ENCODE measurements at places on chromosomes 11 and 22.

- DNase-seq = no peak
These were observed 615.6 kb downstream of the TBC1D22A start for GRCh38 chr22:47377926-47378560.

GRCh38 chr11:96203567-96204365 lies 139.2 kb downstream of the MAML2 start:
- no peak for DNase-seq

- no peak for DNase-seq
These were observed 74.3 kb downstream of the ACER3 start for GRCh38 chr11:76935042-76935441.

- no peak for DNase-seq
These were observed 1359.3 kb downstream of the LRRC4C start for GRCh38 chr11:40100162-40100553.

DNA sequence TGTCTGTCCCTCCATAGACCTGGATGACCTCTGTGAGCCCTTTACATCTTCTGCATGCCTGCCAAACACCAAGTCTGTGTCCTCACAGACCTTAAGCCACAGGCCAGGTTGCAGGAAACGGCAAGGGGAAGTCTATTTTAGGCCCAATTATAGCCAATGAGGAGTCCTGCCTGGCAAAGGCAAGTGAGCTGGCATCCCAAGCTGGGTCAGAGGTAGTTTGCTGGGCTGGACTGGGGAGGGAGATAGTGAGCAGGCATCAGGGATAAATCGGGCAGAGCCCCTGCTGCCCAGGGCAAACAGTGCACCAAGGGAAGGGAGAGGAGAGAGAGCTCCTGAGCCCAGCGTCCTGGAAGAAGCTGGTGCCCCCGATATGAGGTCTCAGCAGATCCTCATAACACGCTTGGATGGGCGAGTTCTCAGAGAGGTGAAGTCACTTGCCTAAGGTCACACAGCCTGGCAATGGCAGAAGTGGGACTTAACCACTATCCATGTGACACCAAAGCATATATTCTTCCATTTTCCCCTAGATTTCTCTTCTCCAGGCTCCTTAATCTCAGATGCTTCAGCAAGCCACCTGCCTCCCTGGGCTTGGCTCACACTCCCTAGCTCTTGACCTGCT lies 3.7 kb upstream of the RELT start:
- no peak for DNase-seq

GRCh38 chr11:78208257-78209165 lies 19.8 kb downstream of the USP35 start:
- no peak for DNase-seq

DNA sequence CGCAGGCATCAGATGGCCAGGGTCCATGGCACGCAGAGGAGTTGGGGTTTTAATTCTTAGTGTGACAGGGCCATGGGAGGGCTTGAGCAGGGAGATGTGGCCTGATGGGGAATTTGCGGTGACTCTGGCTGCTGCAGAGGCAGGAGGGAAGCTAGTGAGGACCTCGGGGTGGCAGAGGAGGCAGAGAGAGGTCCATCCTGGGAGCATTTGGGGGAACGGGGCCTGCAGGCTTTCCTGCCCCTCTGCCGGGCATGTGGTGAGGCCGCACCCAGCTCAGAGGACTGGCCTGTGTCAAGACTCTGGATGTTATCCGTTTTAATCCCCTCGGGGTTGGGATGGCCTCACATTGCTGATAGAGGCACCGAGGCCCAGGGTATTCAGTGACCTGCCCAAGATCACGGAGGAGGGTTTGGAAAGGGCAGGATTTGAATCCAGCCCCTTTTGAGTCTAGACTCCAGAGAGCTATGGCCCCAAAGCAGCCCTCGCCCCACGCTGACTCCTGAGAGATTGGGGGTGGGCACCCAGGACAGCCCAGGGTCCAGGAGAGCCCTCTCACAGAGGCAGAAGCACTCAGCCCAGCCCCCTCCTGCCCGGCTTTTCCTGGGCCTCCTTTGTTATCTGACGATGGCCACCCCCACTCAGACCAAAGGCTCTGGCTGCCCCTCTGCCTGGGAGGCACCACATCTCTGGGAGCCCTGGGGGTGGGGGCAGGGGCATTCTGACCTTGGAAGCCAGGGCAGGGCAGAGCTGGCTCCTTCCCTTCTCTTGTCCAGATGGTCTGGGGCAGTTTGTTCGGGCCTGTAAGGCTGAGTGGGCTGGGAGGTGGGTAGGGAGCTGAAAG lies 13.9 kb downstream of the MGAT3 start:
- no peak for DNase-seq

DNA sequence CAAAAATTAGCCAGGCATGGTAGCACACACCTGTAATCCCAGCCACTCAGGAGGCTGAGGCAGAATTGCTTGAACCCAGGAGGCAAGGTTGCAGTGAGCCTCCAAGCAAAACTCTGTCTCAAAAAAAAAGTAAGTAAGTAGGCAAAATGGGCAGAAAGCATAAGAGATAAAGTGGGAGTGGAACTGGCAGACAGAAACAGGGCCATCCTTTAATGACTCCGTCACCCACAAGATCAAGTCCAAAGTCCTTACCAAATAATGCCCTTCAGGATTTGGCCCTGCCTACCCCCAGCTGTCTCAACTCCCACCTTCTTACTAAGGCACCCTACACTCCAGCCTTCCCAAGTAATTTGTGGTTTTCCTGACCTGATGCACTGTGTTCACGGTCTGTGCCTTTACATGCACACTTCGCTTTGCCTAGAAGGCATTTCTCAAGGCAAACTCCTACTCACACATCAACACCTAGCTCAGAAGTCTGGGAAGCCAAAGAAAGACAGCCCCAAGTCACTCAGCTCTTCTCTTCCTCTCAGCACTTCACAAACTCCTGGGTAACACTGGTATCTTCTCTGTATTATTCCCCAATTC lies 6.1 kb downstream of the MAPK1 start:
- DNase-seq = no peak

GRCh38 chr22:38213990-38214301 lies 12.2 kb downstream of the MAFF start:
- no peak for DNase-seq

GRCh38 chr11:74466916-74467885 lies at the start of gene KCNE3:
TSS of gene KCNE3 (minus strand) at chr11:74467549. CDS start at chr11:74457563, 9,986 bp downstream.
- no peak for DNase-seq

GRCh38 chr22:46112405-46112804 lies 37.9 kb upstream of the PPARA start:
- no peak for DNase-seq

GRCh38 chr11:61567286-61568061 lies 13.4 kb downstream of the SYT7 start:
- peak; percentile 56 for DNase-seq

- DNase-seq = no peak
These were observed 53.8 kb upstream of the PRSS23 start for GRCh38 chr11:86746514-86746913.

- peak; percentile 41 for DNase-seq
These were observed 16.7 kb downstream of the BCL9L start for GRCh38 chr11:118908901-118909618.

DNA sequence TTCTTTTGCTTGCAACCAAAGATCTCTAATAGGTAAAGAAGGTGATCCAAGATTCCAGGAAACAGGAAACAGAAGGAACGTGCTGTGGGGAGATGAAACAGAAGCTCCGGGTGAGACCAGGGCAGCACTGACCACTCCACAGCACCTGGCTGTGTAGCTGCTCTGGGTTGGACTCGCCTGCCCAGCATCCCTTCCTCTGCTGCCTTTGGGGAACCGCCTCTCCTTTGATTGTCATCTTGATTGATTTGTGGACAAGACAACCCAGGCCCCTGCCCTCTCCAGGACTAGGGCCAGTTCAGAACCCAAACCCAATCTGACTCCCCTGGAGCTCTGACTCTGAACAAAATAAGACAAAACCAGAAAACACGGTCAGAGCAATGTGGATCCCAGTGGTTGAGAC lies 14.7 kb upstream of the APOBEC3A start:
- DNase-seq = no peak

- no peak for DNase-seq
These were observed 19.7 kb upstream of the EFCAB6 start for GRCh38 chr22:43831561-43832392.

- no peak for DNase-seq
These were observed 55.8 kb upstream of the PRODH start for GRCh38 chr22:18991821-18992442.

- no peak for DNase-seq
These were observed 2.4 kb upstream of the LRP4 start for GRCh38 chr11:46920755-46921154.

- DNase-seq = no peak
These were observed 5.5 kb upstream of the IFITM10 start for GRCh38 chr11:1755692-1756561.

- no peak for DNase-seq
These were observed 32.9 kb downstream of the RBFOX2 start for GRCh38 chr22:35995772-35996171.

GRCh38 chr11:86453290-86454030 lies 78.8 kb downstream of the CCDC81 start:
- DNase-seq = no peak

GRCh38 chr11:12079726-12080556 lies 30.4 kb upstream of the MICAL2 start:
- DNase-seq = no peak

DNA sequence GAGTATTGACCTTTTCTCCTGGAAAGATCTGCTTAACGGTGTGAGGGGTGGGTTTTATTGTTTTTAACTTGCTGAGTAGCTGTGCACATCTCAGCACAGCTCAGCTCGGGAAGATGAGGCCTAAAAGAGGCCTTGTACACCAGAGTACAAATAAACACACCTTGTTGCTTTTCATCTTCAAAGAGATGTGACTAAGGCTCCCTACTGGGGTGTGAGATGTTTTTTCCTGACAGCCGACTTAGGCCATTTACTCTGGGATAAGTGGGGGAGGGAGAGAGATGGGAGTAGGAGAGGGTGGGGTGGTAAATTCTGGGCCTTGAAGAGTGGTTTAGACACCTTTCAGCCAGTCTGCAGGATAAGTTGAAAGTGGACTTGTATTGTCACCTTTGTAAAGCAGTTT lies 2.9 kb downstream of the LDLRAD3 start:
- DNase-seq = no peak

- DNase-seq = no peak
These were observed 97.3 kb downstream of the STIM1 start for GRCh38 chr11:3952715-3953114.

DNA sequence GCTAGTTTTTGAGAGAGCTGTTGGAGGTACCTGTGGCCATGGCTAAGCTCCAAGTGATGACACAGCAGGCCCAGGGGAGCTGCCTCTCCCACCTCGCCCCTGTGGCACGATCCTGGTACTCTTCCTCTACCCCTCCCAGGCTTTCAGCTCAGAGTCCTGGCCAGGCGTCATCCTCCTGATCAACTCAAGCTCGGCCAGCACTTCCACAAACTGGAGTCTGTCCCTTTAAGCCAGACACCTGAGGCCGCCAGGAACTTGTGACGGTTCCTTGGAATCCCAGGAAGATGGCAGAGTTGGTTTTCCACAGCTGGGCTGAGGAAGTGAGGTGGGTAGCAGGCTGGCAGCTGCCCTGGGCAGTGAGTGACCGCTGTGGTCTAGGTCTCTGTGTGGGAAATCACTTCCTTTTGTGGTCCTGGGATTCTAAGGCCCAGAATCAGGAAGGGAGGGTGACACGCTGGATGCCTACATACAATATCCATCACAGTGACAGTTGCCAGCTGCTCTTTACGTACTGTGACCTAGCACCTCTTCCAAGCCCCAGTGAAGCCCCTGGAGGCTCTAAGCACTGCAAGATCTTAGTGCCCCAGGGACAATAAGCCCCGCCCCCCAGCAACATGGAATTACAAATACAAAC lies 3.2 kb upstream of the CST6 start:
- DNase-seq = no peak

GRCh38 chr11:66133216-66133775 lies 63.2 kb downstream of the PACS1 start:
- DNase-seq = no peak

GRCh38 chr11:66112601-66113499 lies 42.8 kb downstream of the PACS1 start:
- no peak for DNase-seq

GRCh38 chr22:22759371-22759770 lies 115.0 kb downstream of the GGTLC2 start:
- DNase-seq = no peak

DNA sequence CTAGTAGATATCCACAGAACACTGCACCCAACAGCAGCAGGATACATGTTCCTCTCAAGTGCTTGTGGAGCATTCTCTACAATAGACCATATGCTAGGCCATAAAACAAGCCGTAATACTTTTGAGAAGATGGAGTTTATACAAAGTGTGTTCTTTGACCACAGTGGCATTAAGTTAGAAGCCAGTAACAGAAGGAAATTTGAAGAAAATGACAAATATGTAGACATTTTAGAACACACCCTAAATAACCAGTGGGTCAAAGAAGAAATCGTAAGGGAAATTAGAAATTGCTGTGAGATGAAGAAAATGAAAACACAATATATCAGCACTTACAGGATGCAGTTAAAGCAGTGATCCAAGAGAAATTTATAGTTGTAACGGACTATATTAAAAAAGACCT lies 163.4 kb downstream of the TBC1D22A start:
- no peak for DNase-seq

- DNase-seq = peak; percentile 76
These were observed 20.3 kb downstream of the CLPB start for GRCh38 chr11:72413914-72414628.

DNA sequence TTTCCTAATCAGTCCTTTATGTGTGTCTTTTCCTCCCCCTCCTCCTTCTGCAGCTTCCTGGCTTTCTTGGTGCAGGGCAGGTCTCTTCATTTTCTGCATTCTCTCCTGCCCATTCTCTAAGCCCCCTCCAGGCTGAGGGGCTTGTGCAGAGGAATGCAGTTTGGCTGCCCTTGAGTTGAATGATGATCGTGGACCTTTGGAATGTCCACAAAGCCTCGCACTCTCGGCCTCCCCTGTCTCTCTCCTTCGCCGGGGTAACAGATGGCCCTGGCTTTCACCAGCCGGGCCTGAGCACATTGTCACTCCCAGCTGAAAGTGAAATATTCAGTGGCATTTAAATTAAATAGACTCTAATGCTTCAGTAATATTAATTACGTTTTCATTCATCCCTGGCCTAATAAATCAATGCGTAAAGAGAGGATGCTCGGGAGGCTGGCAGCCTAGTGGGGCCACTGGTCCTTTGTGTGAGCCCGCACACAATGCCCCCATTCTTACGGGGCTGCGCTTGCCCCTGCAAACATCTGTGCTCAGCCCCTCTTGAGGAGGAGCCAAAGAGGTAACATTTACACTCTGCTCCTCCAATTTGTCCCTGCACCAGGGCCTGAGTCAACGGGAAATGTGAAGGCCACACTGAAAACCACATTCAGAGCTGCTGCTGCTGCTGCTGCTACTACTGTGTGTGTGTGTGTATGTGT lies 64.9 kb upstream of the PAX6 start:
- no peak for DNase-seq

GRCh38 chr11:73902303-73902702 lies 25.5 kb downstream of the PAAF1 start:
- DNase-seq = no peak

- DNase-seq = no peak
These were observed 11.7 kb downstream of the TRPM5 start for GRCh38 chr11:2432628-2433071.

Measured in hippocampal formation (tissue), 2 donors.